Omental fat pad (tissue), 4 donors: ENCODE measurements at places on chromosomes 16 and 17. TPM values are rescaled to one million over a fixed set of nuclear protein-coding genes. Genes with fewer than 3 reads are reported as not detected.

HOXB1 gene
- total RNA-seq: not detected

GDPD3 gene
- 6.3 TPM for total RNA-seq

HOXB13 gene
- total RNA-seq: not detected

GLP2R gene
- 18.4 TPM for total RNA-seq

DPEP3 gene
- 0.63 TPM for total RNA-seq

SEZ6L2 gene
- 6.1 TPM for total RNA-seq

GRCh38 chr17:66555605-66556004, 253.2 kb downstream of the PRKCA start:
- DNase-seq: no peak

GRCh38 chr17:77691216-77692085, 267.1 kb upstream of the TNRC6C start:
- DNase-seq: no peak

GRCh38 chr16:59719121-59719520, 985.0 kb upstream of the GOT2 start:
- no peak for DNase-seq

DNA sequence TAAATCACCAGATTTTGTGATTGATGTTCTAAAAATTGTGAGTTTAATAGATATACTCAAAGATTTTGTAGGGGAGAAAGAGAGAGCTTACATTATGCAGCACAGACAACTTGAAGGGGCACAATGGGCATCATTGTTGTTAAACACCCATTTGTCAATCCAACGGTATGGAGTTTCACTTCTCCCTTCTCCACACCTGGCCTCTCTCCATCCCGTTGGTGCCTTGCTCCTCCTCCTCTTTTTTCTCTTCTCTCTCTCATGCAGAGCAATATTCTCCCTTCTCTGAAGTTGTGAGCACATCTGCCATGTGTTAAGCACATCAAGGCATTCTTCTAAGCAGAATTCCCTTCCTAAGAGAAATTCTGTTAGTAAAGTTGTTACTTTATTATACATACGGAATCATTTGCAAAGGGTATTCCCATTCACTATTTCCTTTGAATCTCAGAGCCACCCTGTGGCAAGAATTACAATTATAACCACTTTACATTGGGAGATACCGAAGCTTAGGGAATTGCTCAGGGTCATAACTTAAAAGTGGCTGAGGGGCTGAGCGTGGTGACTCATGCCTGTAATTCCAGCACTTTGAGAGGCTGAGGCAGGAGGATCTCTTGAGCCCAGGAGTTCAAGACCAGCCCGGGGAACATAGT, 40.5 kb upstream of the SKAP1 start:
- DNase-seq: no peak

- DNase-seq: no peak
Measured at GRCh38 chr16:68860978-68861892, 17.9 kb downstream of the TANGO6 start.

- no peak for DNase-seq
Measured at GRCh38 chr16:66717112-66717675, 20.7 kb upstream of the CMTM4 start.

- no peak for DNase-seq
Measured at GRCh38 chr17:54736573-54736972, 164.1 kb upstream of the TOM1L1 start.

GRCh38 chr16:67486805-67487204, 3.5 kb upstream of the AGRP start:
- no peak for DNase-seq

GRCh38 chr16:73912281-73912680, 384.3 kb upstream of the PSMD7 start:
- DNase-seq: no peak

- no peak for DNase-seq
Measured at GRCh38 chr17:19248928-19249574, 11.9 kb downstream of the EPN2 start.
